ENCODE measurements at places on chromosomes 1 and 21.

GRCh38 chr21:46099476-46099875 is 1.6 kb downstream of the COL6A2 start:
- no peak for DNase-seq

DNA sequence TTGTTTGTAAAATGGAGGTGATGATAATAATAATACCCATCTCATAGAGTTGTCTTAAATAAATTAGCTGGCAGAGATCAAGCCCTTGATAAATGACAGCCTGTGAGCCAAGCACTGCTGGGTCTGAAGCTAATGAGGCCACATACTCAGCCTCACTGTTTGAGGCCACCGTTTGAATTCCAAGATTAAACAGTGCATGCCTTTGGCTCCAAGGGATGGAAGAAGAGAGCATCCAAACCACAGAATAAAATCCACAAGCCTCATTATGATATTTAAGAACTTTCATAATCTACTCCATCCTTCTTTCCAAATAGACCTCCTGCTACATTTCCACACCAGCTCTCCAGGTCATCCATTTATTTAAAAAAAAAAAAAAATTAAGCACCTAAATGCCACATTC is 29.0 kb downstream of the TGFBR3 start:
- no peak for DNase-seq

- DNase-seq: no peak
Measured at GRCh38 chr1:222062640-222063039, 320.8 kb upstream of the DUSP10 start.

DNA sequence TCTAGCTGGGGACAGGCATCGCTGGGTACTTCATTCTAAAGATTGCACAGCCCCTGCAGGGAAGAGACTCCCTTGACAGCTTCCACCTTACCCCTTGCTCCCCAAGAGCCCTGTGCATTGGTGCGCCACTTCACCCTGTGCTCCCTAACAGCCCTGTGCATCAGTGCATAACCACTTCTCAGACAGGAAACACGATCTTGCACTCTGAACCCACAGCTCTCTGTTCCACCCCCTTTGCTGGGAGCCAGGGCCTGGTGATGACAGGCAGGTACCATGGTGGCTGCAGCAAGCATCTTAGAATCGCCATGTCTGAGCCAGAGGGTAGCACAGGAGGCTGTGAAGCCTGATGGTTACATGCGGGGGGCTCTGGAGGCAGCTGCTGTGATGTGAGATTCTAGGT is 5.0 kb downstream of the ALPL start:
- no peak for DNase-seq

DNA sequence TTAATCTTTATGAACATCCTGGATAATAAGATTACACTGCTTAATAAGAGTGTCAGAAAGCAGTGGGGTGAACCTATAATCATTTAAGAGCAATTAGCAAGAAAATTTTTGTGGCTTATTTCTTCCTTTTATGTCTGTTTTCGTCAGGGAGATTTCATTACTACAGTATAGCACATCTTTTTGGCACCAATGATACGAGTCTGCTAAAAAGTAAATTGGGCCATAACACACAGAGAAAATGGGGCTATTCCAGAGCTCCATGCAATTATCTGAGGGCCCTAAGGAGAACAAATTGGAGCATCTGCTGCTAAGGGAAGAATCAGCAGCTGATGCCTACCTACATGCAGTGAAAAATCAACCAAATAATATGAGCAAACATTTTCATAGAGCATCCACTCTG is 330.3 kb upstream of the NCAM2 start:
- no peak for DNase-seq

DNA sequence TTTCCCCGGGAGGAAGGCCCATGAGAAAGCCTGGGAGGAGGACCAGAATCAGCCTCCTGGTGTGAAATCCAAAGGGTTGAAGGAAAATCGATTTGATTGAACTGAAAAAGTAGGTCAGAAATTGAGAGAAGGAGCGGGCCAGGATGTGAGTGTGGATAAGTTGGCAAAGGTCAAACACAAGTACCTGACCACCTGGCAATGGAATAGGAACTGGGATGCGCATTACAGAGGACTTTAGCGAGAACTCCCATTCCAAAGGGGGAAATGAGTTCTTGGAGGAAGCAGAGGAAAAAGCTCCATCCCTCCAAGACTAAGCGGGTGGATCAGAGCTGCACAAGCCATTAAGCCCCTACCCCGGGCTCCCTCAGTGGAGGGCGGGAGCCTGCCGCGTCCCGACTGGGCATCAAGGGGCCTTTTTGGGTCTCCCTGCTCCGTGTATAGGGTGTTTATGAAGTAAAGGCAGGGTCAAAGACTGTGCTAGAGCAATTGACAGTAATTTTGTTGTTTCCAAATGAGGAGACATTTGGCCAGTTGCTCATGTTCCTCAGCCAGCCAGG is 56.4 kb downstream of the TGFB2 start:
- no peak for DNase-seq

DNA sequence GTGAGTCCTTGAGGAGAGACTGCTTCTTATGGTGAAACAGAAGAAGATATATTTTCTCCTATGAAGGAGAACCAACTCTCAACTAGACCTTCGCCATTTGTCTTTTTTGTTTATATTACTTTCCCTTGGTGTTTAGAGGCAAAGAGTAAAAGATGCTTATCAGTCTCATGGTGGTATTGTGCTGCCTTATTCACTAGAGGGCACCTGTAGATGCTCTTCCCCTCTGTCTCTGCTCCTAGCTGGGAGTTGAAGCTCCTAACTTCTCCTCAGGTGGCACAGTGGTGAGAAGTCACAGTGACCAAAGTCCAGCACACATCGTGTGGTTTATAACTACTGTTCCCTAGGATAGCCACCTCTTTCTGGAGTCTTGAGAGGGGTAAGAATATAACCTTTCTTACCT is 1359.6 kb downstream of the PLA2G4A start:
- no peak for DNase-seq

- DNase-seq: no peak
Measured at GRCh38 chr1:4105300-4105880, 205.3 kb upstream of the C1orf174 start.

DNA sequence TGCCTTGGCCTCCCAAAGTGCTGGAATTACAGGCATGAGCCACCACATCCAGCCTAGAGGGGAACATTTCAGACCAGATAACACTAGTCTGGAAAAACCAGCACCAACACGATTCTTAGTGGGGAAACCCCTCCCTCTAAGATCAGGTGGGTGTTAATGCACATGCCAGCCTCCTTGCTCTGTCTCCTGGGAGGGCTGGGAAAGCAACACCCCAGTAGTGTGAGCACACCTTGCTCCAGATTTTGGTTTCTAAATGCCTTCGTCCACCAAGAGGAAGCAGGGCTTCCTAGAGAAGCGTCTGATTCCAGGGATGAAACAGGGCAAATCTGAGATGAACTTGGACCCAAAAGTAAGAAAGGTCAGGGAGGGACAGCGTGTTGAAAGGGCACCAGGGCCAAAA is 2.2 kb upstream of the KRTAP10-4 start:
- DNase-seq: no peak

DNA sequence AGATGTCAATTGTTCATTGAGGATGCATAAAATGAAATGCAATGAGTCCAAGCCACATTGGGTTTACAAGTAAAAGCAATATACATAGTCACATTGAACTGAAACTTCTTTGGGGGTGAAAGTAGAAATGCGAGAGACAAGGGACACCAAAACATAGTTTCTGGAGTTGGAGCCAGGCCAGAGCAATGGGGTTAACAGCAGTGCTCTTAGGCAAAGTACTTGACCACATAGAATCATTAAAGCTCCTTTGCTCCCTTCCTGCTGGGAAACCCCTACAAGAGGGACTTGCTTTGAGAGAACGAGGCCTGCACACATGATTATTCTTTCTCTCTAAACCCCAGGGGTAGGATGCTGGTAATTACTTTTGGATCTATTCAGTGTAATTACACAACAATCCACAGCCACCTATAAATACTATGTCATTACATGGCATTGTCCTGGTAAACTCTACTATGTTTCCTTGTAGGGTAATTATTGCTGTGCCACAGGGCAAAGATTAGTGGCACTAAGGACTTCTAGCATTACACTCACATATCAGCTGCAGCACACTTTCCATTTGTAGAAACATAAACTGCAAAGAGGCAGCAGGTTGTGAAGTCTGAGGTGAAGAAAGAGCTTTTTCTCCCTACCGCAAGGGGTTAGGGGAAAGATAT is 421.6 kb upstream of the PBX1 start:
- DNase-seq: no peak

- peak; percentile 85 for DNase-seq
Measured at GRCh38 chr1:44652445-44653106, 21.7 kb downstream of the TMEM53 start.

DNA sequence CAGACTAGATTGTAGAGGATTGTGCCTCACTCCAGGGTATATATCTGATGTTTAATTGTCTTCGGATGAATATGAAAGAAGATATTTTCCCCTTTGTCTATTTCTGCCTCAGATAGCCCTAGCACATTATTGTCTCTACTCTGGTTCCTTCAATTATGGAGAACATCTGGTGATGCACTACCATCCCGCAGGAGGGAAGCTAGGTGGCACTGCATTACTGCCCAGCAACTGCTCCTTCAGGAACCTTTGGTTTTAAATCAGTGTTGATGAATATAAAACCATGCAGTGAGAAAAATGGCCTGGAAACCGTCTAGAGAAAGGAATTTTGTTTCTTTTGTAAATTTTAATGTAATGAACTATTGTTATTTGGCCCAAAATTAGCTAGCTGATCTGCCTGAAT is 68.5 kb downstream of the GPR88 start:
- DNase-seq: no peak

GRCh38 chr1:2483026-2483425 is 6.9 kb downstream of the PLCH2 start:
- no peak for DNase-seq

- no peak for DNase-seq
Measured at GRCh38 chr1:54287801-54288211, 87.8 kb downstream of the MRPL37 start.

DNA sequence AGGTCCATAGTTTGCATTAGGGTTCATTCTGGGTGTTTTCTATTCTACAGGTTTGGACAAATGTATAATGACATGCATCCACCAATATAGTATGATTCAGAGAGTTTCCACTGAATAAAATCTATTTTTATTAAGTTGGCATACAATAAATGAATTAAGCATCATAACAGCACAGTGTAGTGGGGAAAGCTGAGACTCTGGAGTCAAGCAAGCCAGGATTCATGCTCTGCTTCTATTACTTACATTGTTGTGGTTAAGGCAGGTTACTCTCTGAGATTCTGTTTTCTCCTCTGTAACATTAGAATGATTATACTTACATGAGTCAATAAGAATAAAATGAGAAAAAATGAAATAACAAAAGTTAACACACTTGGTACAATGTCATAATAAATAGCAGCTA is 131.3 kb downstream of the SLC30A10 start:
- no peak for DNase-seq

GRCh38 chr1:204370176-204370575 is 10.4 kb upstream of the PLEKHA6 start:
- no peak for DNase-seq

- no peak for DNase-seq
Measured at GRCh38 chr1:70627910-70628309, 216.8 kb downstream of the CTH start.

- no peak for DNase-seq
Measured at GRCh38 chr1:45116340-45116739, 90.1 kb downstream of the ZSWIM5 start.

- no peak for DNase-seq
Measured at GRCh38 chr1:69196071-69196470, 371.7 kb upstream of the LRRC7 start.

- no peak for DNase-seq
Measured at GRCh38 chr1:214557952-214558735, 6.7 kb upstream of the PTPN14 start.

DNA sequence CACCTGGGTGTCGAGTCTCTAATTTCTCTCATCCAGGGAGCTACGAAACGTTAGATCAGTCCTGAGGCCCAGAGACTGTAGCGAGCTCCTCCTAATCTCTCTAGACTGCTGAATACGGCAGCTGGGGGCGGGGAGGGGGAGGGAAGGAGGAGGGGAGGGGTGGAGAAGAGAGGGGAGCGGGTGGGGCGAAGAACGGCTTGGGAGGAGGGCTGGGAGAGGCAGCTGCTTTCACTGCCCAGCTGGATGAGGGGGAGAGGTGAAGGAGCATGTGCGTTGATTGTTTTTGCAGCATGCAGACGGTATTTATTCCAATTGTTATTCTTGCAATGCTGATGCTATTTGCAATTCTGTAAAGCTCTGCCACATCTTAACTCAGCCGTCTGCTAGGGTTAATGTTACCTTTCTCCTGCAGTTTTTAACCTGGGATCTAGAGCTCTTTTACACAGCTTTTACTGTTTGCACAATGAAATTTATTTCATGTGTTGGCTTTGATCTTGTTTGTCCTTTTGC is 790 bp downstream of the DNAJC6 start:
- DNase-seq: no peak

DNA sequence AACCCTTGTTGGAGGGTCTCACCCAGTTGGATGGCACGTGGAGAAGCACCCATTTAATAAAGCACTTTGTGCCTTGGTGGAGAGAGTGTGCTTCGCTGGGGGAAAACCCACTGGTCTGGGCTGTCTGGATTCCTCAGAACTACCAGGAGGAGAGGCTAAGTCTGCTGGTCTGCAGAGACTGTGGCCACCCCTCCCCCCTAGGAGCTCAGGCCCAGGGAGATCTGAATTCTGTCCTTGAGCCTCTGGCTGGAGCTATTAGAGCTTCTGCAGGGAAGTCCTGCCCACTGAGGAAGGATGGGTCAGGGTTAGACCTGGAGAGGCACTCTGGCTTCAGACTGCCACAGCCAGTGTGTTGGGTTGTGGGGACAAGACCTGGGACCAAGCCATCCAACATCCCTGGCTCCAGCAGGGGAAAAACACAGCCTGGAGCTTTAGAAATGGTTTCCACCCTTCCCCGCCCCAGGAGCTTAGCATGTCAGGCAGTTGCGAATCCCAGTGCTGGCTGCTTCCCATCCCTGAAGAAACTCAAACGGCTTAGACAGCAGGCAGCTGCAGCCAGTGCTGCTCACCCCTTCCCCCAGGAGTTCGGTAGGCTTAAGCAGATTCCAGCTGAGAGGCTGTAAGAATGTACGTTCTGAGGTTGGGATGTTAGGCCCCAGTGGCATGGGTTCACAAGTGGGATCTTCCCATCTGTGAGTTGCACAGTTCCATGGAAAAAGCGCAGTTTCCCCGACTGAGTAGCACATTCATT is 288.3 kb downstream of the TGFB2 start:
- no peak for DNase-seq

DNA sequence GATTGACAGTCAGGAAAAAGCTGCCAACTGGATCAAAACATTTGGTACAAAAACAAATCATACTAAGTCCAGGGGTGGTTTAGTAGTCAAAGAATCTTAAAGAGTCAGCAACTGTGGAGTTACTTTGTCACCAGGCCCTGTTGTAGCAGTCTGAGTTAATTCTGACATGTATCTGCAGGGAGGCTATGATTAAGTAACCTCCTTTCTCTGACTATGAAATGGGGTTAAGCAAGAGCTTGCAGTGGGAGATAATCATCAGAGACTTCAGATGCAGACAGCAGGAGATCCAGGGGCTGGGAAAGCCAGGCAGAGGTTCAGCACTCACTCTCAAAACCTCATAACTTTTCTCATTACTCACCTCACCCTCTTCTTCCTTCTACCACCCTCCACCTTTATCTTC is 99.2 kb upstream of the BTG3 start:
- no peak for DNase-seq

GRCh38 chr1:89552471-89553081 is 27.9 kb downstream of the LRRC8B start:
- DNase-seq: no peak
